LHCN-M2 (cell line): ENCODE measurements at places on chromosomes 11 and 22. TPM values are rescaled to one million over a fixed set of nuclear protein-coding genes. Genes with fewer than 3 reads are reported as not detected.
A peak's percentile ranks its signal among the peaks of the same experiment; 100 is the strongest.

GRK3 gene
- 2.9 and 3.2 TPM in 2 replicates for total RNA-seq

MMP13 gene
- 0.13 TPM in 1 of 2 replicates, not detected in the other for total RNA-seq

MMP27 gene
- not detected in 2 replicates for total RNA-seq

OPCML gene
- not detected in 2 replicates for total RNA-seq

- DNase-seq: no peak
Observed at GRCh38 chr22:29901354-29901753, 18.4 kb downstream of the MTMR3 start.

- no peak for DNase-seq
Observed at GRCh38 chr11:73219396-73220285, 1.6 kb downstream of the P2RY2 start.

GRCh38 chr11:20048246-20048645 lies 112.0 kb downstream of the DBX1 start:
- DNase-seq: no peak

- DNase-seq: no peak
Observed at GRCh38 chr11:60766547-60766946, 9.9 kb downstream of the MS4A15 start.

GRCh38 chr11:108663154-108663877 lies 1.6 kb upstream of the DDX10 start:
- DNase-seq: no peak

DNA sequence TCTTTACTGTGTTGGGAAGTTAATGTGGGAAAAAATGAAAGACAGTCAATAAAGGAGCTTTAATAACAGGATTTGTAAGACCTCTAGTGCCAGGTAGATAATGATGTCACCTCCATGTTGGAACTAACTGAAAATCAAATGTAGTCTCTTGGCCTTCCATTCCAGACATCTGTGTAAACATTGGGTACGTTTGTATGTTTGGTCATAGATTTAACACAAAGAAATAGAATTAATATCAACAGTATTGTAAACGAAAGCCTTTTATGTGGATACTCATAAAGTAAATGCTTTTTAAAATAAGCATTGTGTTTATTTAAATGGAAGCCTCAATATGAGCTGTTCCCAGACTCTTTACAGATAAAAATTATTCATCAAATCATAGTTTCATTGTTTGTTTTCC lies 605.7 kb downstream of the METTL15 start:
- DNase-seq: no peak

- no peak for DNase-seq
Observed at GRCh38 chr11:75492181-75492820, 33.4 kb downstream of the GDPD5 start.

DNA sequence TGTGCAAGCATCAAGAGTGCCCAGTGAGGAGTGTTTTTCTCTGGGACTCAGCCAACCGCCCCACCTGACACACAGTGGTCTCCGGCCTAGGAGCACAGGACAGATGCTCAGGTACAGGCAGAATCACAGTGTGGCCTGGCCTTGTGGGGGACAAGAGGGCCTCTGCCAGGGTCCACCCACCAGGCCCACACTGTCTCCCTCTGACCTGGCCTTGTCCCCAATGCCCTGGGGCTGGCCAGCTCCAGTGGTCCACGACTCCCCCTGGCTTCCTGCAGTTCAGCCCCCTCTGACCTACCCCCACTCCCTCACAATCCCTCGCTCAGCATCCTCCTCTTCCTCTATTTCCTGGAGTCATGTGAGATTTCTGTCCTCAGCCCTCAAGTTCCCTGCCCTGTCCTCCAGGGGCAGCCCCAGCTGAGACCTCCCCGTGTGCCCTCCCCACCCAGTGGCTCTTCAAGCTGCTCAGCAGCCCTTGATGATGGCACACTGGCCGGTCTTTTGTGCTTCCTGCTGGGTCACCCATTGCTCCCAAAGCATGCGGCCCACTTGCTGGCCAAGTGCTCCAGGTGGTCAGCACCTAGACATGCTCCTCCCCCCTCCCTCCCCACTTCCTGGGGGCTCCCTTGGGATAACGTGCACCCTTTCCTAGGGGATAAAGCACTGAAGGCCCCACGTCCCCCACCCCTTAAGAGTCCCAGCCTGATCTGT lies 1.7 kb downstream of the TSSK2 start:
- no peak for DNase-seq

- DNase-seq: no peak
Observed at GRCh38 chr11:39745401-39745800, 1714.1 kb downstream of the LRRC4C start.

DNA sequence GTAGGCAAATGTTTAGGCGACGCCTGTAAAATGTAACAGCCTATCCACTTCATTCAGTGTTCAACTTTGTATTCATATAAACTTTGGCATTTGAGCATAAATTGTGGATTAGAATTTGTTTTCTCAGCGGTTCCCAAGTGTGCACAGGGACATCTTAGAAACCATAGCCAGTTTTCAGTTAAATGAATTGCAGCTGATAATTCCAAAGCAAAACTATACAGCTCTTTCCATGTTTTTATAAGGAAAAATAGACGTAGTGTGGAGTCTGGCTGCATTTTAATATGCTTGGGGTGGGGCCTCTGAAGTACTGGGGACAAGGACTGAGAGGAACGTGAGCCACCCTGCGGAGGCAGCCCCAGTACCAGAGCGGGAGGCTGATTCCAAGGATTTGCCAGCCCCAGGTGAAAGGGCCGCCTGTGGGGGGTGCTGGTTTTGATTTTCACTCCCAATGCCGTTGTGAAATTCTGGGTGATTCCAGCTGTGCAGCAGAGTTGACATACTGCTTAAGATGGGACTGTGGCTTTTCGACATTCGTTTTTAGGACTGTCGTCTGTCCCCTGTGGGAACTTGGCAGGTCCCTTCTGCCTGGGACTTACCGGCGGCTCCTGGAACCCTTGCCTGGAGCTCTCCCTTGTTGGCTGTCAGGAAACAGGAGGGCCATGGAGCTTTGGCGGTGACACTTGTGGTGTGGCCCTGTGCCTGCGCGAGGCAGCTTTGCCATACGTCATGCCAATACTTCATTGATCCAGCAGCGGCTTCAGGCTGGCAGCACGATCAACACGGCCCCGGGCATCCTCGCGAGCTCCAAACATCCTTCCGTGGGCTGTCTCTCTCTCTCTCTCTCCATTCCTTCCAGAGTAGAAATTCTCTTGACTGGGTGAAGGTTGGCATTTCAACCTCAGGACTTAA lies 370.9 kb downstream of the TBC1D22A start:
- no peak for DNase-seq

- no peak for DNase-seq
Observed at GRCh38 chr11:6611963-6612212, 128 bp downstream of the TAF10 start.

- peak; percentile 91 for DNase-seq
Observed at GRCh38 chr11:114354076-114354475, 46.2 kb downstream of the C11orf71 start.

DNA sequence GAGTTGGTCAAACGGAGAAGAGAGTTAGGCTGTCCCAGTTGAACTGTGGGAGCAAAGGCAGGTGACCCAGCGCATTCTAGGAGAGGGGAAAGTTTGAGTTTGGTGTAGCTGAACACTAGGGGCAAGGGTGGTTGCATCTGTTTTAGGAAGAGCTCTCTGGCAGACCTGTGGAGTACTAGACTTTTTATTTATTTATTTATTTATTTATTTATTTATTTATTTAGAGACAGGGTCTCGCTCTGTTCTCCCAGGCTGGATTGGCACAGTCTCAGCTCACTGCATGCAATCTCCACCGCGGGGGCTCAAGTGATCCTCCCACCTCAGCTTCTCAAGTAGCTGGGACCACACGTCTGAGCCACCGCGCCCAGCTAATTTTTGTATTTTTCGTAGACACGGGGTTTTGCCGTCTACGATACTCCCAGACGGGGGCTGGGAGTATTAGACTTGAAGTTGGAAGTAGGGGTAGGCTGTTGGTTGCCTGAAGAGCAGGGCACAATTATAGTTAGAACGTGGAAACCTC lies 950 bp upstream of the ACER3 start:
- DNase-seq: no peak

DNA sequence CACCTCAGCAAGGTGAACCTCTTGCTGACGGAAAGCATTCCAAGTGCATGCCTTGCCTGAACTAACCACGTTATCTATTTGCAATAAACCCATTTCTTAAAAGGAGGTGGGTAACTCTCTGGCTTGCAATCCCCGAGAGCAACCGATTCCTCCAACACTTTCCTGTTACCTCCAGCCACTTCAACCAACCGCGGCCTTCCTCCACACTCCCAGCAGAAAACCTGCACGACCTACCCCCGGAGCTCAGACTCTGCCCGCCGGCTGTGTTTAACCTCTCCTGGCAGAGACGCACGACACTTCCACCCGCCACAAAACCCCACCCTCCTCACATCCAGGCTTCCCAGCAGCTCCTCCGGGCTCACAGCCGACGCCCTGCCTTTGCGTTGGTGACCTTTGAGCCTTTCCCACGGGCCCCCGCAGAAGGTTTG lies 708 bp downstream of the SCO2 start:
- DNase-seq: no peak
